ENCODE measurements at places on chromosomes 4 and X.

DNA sequence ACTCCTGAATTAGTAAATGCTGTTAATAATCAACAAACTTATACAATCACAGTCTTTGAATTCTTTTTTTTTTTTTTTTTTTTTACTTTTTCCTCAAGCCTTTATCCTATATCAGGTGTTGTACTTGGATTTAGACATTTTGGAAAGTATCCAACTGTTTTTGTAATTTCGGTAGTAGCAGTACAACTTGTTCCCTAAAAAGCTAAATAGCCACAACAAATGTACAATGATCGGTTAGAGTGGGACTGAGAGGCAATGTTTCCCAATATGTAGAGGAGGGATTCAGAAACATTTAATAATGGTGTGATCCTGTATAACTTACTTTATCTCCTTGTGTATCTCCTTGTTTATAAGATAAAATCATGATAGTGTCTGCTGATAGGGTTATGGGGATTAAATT is 343.1 kb downstream of the GRID2 start:
- no peak for DNase-seq

- DNase-seq: no peak
These were observed 125.0 kb downstream of the SPCS3 start for GRCh38 chr4:176444741-176445140.

GRCh38 chrX:70636218-70636617 is 191.6 kb downstream of the DLG3 start:
- no peak for DNase-seq

- no peak for DNase-seq
These were observed at the start of gene PAGE2B for GRCh38 chrX:55074851-55075467. Gene PAGE2B, plus strand, starts transcription at chrX:55075030. Its CDS starts 1,012 bp downstream, at chrX:55076042.

DNA sequence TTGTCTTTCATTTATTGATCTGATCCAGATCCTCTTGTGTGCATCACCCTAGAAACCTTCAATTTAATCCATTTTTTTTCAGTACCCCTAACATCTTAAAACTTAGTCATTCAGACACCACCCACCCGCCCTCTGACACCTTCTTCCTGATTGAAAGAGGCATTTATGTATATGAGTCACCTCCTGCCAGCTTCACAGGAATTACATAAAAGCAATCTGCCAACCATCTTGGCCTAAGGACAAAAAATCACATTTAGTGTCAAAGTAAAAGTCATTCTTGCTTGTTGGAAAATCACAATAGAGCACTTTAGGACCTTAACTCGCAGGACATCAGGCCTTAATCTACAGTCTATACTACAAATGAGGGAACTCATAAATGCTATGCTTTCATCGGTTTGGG is 52.1 kb downstream of the NDST3 start:
- DNase-seq: no peak

GRCh38 chr4:22668301-22668700 is 24.4 kb upstream of the GBA3 start:
- DNase-seq: no peak

GRCh38 chr4:16884673-16885460 is 13.6 kb downstream of the LDB2 start:
- no peak for DNase-seq

GRCh38 chrX:150094996-150095395 is 156.7 kb upstream of the EOLA2 start:
- DNase-seq: no peak

- DNase-seq: no peak
These were observed 203.7 kb upstream of the MBNL3 start for GRCh38 chrX:132692526-132692925.

DNA sequence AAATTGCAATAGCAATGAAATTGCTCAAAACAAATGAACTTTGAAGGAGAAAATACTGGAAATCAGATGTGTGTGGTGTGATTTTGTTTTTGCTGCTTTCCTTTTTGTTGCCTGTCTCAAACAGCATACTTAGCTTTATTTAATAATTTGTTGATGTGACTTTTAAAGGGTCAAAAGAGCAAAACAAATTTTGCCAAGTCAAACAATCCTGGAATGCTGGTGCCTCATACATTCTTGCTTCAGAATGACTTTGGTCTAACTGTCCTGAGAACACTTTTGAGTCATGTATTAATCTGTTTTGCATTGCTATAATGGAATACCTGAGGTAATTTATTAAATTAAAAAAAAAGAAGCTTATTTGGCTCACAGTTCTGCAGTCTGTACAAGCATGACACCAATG is 3.4 kb downstream of the PF4V1 start:
- no peak for DNase-seq

DNA sequence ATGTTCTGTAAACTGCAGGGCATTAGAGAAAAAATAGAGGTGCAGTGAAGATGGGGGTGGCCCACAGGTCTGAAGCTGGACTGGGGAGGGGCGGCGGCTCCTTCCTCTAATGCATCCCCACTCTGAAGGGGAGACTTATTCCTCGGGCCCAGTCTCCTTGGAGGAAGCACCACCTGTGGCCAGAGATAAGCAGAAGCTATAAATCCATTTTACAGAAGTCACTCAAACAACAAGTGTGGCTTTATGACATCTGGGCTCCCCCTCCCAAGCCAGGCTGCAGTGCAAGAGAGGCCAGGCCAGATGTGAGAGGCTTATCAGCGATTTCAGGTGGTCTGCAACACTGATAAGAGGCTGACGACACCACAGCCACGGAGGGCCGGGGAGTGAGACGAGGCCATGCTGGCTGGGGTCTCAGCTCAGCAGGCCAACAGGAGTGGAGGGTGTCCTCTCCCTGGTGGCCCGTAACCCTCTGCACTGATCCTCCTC is 15.8 kb downstream of the CYTL1 start:
- no peak for DNase-seq

- no peak for DNase-seq
These were observed 505.5 kb downstream of the ANKRD50 start for GRCh38 chr4:124206779-124207605.

GRCh38 chrX:13690836-13691235 is 1.9 kb downstream of the RAB9A start:
- DNase-seq: no peak

DNA sequence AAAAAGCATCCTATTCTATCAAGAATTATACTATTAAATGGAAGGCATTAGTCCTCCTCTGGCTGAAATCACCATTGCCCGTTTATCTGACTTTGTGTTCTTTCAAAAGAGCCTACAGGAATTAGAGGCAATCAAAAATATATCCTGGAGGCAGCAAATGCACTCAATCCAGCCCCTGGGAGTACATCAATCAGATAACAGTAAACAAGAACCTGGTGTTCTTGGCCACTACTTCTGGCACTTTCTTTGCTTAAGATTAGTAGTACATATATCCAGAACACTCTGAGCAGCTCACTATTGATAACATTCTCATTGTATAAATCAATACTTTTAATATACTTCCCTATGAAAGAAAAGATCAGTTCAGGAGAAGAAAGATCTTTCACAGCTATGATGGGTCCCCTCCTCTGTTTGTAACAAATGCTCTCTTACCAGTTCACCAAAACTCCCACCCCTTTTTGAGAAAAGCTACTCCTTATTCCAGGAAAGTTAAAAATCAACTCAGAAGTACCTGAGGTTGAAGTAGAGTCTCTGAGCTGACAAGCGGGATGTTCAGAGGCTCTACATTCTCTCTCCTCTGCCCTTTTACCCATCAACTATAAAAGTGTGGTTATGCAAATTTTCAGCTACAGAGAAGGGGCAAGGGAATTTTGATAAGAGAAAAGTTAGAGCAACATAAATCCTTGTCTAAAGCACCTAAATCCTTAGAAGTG is 176.0 kb downstream of the COX18 start:
- no peak for DNase-seq

GRCh38 chr4:13984991-13985800 is 357.7 kb upstream of the BOD1L1 start:
- DNase-seq: no peak

- DNase-seq: no peak
These were observed 121.2 kb upstream of the TLL1 start for GRCh38 chr4:165751882-165752281.

- no peak for DNase-seq
These were observed 31.2 kb upstream of the TMEM184C start for GRCh38 chr4:147586032-147586431.

DNA sequence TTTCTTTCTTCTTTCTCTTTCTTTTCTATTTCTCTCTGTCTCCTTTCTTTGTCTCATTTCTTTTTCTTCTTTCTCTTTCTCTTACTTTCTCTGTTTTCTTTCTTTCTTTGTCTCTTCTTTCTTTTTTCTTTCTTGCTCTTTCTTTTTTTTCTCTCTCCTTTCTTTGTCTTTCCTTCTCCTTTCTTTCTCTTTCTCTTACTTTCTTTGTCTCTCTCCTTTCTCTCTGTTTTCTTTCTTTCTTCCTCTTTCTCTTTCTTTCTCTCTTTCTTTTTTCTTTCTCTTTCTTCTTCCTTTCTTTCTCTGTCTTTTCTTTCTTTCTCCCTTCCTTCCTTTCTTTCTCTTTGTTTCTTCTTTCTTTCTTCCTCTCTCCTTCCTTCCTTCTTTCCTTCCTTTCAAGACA is 184.8 kb downstream of the CRLF2 start:
- DNase-seq: no peak

- no peak for DNase-seq
These were observed 706 bp upstream of the CSTF2 start for GRCh38 chrX:100819534-100819836.

All from right renal cortex interstitium (tissue), 3 donors.